ENCODE measurements at places on chromosomes 5 and 9. TPM values are rescaled to one million over a fixed set of nuclear protein-coding genes. Genes with fewer than 3 reads are reported as not detected.

- no peak for DNase-seq
- no peaks in the 10 kb centered on the region for H3K27me3 ChIP-seq
- H3K36me3 ChIP-seq, result no peaks in the 10 kb centered on the region
- no peak overlapping the region for H3K4me3 ChIP-seq
Measured at GRCh38 chr5:169175733-169176132, 125.2 kb downstream of the SLIT3 start.

DNA sequence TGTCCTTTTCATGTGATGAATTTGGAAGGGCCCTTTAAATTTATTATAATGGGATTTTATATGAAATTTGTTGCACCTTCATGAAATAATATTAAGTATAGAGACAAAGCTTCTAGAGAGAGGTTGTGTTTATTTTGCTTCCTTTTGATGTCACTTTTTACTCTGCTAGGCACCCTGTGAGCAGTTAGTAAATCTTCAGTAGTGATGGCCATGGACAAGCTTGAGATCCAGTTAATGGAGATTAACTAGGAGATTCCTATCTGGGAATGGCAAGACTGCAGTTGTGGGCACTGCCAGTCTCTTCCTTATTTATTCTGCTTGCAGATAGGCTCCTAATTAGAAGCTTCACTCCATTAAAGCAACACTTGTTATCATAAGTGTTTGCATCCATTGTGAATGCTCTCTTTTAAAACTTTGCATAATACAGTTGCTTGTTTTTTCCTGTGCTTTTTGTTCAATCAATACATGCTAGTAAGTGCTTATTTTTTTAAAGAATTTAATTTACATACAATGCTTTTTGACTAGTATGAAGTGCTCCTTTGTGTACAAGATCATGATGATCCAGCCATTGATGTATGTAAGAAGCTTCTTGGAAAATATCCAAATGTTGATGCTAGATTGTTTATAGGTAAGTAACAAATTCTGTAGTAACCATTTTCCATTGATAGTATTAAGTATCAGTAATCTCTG is 25.9 kb downstream of the UGCG start:
- H3K27ac ChIP-seq, result no peak overlapping the region
- H3K36me3 ChIP-seq, result peaks cover 42% of the 10 kb centered on the region
- H3K27me3 ChIP-seq, result no peaks in the 10 kb centered on the region
- peaks cover 21% of the 10 kb centered on the region for H3K4me1 ChIP-seq

DNA sequence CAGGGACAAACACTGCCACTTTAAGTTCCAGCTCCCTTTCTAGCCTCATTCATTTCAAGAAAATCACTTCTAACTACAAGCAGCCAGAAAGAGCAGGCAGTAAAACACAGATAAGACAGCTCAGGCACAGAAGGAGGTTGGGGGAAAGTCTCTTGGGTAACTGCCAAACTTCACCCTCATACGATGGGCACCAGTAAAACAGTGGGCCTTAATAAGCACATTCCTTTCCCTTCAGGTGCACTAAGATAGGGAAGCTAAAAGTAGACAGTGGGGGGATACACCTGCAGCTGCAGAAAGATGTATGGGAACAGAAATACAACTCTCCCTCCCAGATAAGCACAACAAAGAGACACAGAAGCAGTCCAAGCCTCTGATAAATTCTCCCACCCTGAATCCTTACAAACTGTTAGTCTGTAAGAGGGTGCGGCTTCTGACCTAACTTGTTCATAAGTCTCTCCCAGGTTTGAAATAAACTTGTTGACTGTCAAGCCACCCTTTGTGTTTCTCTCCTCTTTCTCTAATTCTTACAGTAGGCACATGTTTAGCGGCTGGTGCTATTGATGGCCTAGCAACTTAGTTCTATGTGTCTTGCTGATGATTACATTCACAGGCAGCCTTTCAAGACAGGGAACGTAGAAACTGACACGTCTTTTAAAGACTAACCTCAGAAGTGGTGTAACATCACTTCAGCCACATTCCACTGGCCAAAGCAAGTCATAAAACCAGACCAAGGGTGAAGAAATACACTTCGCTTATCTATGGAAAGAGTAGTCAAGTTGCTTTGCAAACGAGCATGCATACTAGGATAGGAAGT is 6.8 kb upstream of the CKS2 start:
- no peak overlapping the region for H3K27ac ChIP-seq
- H3K36me3 ChIP-seq, result peaks cover 5% of the 10 kb centered on the region
- H3K27me3 ChIP-seq, result no peaks in the 10 kb centered on the region
- H3K4me1 ChIP-seq, result peaks cover 19% of the 10 kb centered on the region
- DNase-seq, result no peak

- H3K4me3 ChIP-seq, result no peak overlapping the region
- H3K27me3 ChIP-seq, result no peaks in the 10 kb centered on the region
- no peaks in the 10 kb centered on the region for H3K36me3 ChIP-seq
- H3K4me1 ChIP-seq, result no peaks in the 10 kb centered on the region
- DNase-seq, result no peak
- no peak overlapping the region for H3K27ac ChIP-seq
Measured at GRCh38 chr9:79301085-79301484, 270.7 kb upstream of the TLE4 start.

- no peak overlapping the region for H3K27ac ChIP-seq
- H3K4me1 ChIP-seq, result no peaks in the 10 kb centered on the region
- H3K36me3 ChIP-seq, result no peaks in the 10 kb centered on the region
- DNase-seq, result no peak
- no peak overlapping the region for H3K4me3 ChIP-seq
Measured at GRCh38 chr9:6304232-6304631, 23.9 kb upstream of the TPD52L3 start.

GRCh38 chr5:81759632-81760005 is 8.7 kb upstream of the SSBP2 start:
- no peaks in the 10 kb centered on the region for H3K36me3 ChIP-seq
- no peak overlapping the region for H3K27ac ChIP-seq
- DNase-seq, result no peak
- H3K4me3 ChIP-seq, result no peak overlapping the region
- peaks cover 10% of the 10 kb centered on the region for H3K4me1 ChIP-seq

- H3K4me1 ChIP-seq, result peaks cover 12% of the 10 kb centered on the region
- H3K36me3 ChIP-seq, result peaks cover 65% of the 10 kb centered on the region
- no peak for DNase-seq
- no peak overlapping the region for H3K27ac ChIP-seq
- no peak overlapping the region for H3K4me3 ChIP-seq
Measured at GRCh38 chr9:7094052-7094451, 336.3 kb downstream of the KDM4C start.

- peaks cover 4% of the 10 kb centered on the region for H3K36me3 ChIP-seq
- no peak for DNase-seq
- H3K4me1 ChIP-seq, result no peaks in the 10 kb centered on the region
- H3K27me3 ChIP-seq, result no peaks in the 10 kb centered on the region
Measured at GRCh38 chr5:27814983-27815382, 776.6 kb upstream of the CDH9 start.

- no peak overlapping the region for H3K4me3 ChIP-seq
- no peaks in the 10 kb centered on the region for H3K36me3 ChIP-seq
- no peaks in the 10 kb centered on the region for H3K27me3 ChIP-seq
- no peaks in the 10 kb centered on the region for H3K4me1 ChIP-seq
- no peak overlapping the region for H3K27ac ChIP-seq
Measured at GRCh38 chr9:103407260-103407659, 412.1 kb downstream of the CYLC2 start.

- H3K27ac ChIP-seq, result no peak overlapping the region
- H3K4me1 ChIP-seq, result no peaks in the 10 kb centered on the region
- H3K4me3 ChIP-seq, result no peak overlapping the region
- DNase-seq, result no peak
- H3K27me3 ChIP-seq, result no peaks in the 10 kb centered on the region
Measured at GRCh38 chr9:127682351-127683136, 24.2 kb upstream of the CFAP157 start.

GRCh38 chr9:88892724-88893123 is 98.5 kb upstream of the S1PR3 start:
- H3K27me3 ChIP-seq, result peaks cover 10% of the 10 kb centered on the region
- H3K36me3 ChIP-seq, result no peaks in the 10 kb centered on the region
- no peak overlapping the region for H3K4me3 ChIP-seq
- H3K4me1 ChIP-seq, result peaks cover 17% of the 10 kb centered on the region
- no peak overlapping the region for H3K27ac ChIP-seq

DNA sequence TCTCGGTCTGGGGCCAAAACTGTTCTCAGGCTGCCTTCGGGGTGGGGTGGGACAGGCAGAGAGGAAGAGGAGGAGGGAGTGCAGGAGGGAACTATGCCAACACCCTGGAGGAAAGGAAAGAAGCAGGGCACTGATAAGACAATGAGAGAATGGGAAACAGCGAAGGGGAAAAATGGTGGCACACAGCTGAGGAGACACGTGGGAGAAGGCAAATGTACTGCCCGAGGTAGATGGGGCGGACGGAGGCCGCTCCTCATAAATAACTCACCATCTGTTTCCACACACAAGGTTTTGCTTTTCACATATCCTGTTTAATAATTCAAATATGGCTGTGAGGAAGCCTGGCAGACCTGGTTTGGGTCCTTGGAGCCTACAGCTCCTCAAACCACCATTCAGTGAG is 148.2 kb upstream of the LRRTM2 start:
- no peak overlapping the region for H3K4me3 ChIP-seq
- no peak for DNase-seq
- H3K4me1 ChIP-seq, result no peaks in the 10 kb centered on the region
- H3K36me3 ChIP-seq, result peaks cover 19% of the 10 kb centered on the region

GRCh38 chr5:5558638-5559527 is 136.4 kb downstream of the ICE1 start:
- no peaks in the 10 kb centered on the region for H3K36me3 ChIP-seq
- H3K27ac ChIP-seq, result no peak overlapping the region
- no peak overlapping the region for H3K4me3 ChIP-seq
- no peak for DNase-seq
- peaks cover 13% of the 10 kb centered on the region for H3K27me3 ChIP-seq

HOMER1 gene
- 3.4 TPM for total RNA-seq

SLIT3 gene
- not detected for total RNA-seq

RHOBTB3 gene
- 0.25 TPM for total RNA-seq

ELOVL7 gene
- not detected for total RNA-seq

KIF24 gene
- 0.19 TPM for total RNA-seq

GCNT1 gene
- total RNA-seq, result 3.4 TPM

CCDC180 gene
- 12.5 TPM for total RNA-seq

FAM221B gene
- total RNA-seq, result not detected

Data from naive thymus-derived CD8-positive, alpha-beta T cell (primary cell).